Jurkat, Clone E6-1 (cell line): ENCODE measurements at places on chromosomes 1 and 21.

GRCh38 chr1:205879974-205880373 lies 30.0 kb upstream of the PM20D1 start:
- no peak for DNase-seq

DNA sequence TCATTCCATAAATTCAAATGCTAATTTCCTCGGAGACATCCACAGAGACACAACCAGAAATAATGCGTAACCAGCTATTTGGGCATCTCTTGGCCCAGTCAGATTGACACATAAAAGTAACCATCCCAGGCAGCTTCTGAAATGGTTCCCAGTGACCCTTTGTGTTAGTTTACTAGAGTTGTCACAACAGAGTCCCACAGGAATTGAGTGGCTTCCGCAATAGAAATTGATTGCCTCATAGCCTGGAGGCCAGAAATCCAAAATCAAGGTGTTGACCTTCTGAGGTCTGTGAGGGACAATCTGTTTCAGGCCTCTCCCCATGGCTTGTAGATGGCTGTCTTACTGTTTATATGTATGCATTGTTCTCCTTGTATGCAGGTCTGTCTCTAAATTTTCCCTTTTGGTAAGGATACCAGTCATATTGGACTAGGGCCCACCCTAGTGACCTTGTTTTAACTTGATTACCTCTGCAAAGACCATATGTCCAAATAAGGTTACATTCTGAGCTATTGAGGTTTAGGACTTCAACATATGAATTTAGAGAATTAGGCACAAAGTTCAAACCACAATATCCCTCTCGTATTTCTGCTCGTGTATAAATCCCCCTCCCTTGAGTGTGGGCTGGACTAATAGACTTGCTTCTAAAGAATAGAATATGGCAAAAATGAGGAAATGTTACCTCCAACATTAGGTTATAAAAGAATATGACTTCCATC lies 78.2 kb upstream of the FGGY start:
- no peak for DNase-seq

DNA sequence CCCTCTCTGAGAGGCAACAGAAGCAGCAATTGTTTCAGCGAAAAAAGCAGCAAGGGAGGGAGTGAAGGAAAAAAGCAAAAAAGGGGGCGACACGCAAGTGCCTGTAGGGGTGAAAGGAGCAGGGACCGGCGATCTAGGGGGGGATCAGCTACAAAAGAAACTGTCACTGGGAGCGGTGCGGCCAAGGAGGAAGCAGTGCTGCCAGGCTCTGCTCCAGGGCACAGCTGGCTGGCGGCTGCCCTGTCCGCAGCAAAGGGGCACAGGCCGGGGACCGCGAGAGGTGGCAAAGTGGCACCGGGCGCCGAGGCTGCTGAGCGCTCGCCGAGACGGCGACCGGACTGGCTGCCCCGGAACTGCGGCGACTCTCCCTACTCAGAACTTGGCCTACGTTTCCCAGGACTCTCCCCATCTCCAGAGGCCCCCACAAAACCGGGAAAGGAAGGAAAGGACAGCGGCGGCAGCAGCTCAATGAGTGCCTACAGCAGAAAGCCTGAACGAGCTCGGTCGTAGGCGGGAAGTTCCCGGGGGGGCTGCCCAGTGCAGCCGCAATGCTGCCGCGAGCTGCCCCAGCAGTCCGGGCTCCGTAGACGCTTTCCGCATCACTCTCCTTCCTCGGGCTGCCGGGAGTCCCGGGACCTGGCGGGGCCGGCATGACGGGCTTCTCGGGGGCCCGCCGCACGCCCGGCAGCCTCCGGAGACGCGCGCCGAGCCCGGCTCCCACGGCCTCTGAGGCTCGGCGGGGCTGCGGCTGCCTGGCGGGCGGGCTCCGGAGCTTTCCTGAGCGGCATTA lies 1.0 kb upstream of the CDKN2C start:
- DNase-seq = no peak

- no peak for DNase-seq
Observed at GRCh38 chr1:192147221-192147620, 11.0 kb upstream of the RGS18 start.

GRCh38 chr1:65429806-65430205 lies 9.3 kb downstream of the LEPR start:
- DNase-seq = no peak

DNA sequence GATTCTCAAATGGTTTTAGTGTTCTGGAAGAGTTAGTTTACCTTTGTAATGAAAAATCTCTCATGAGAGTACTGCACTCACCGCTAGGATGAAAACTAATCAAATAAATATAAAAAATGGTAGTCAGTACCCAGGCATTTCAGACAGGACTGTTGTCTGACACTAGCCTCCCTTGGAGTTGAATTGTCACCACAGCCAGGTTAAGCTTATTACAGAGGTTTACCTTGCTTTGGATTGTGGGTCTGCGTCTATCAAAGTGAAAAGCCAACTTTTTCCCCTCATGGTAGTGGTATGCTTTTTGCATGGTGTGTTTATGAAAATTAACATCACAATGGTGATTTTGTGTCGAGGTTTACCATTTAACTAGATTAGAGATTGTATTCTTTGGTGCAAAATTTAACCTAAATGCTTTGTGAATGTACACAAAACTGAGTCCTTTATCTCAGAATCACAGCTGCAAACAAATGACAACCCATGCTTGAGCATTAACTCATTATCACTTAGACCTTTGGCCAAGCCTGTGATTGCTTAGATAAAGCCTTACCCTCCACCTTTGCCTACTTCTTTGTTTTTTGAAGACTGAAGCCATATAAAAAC lies 20.1 kb downstream of the RAP1A start:
- DNase-seq = no peak

DNA sequence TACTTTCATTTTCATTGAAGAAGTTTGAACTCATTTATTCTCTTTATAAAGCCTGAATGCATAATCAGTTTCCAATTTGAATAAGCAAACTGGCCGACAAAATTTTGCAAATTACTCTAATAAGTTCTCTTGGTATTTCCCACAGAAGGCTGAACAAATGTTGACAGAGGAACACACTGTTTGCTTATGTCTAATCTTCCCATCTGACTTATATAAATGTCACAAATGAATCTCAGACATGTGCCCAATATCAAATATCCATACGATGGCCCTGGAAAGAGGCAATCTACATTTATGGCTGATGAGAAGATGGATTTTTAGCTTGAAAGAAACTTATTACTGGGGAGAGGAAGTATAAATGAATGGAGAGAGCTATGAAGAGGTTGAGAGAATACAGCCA lies 380.6 kb upstream of the ZRANB2 start:
- no peak for DNase-seq

DNA sequence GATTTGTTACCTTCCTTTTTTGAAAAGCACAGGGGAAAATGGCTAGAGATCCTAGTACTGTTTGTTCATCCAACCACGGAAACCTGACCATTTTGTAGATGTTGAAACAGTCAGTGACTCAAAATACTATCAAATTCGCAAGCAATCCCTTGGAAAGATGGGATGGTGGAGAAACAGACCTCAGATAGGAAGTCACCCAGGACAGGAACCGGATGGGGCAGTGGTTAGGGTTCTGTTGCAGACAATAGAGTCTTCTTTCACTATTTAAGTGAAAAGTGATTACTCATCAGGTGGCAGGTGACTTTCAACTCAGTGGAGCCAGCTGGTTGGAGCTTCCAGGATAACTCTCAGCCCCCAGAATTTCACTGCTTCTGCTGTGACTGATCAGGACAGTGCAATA lies 17.0 kb downstream of the LHX4 start:
- no peak for DNase-seq

DNA sequence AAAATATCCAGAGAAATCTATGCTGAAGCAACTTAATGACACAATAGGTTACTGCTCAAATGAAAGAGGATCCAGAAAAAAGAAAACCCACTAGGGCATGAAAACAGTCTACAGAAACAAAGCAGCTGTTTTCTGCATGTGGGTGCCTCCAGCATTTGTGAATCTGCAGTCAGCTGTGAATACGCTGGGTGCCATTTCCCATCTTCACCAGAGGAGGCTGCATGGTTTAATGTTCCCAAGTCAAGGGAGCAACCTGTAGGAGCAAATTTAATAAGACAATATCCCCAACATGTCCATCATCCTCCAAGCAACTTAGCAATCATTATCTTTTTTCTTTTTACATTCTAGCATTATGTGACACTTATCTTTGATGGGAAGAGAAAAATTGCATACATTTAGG lies 396.6 kb downstream of the BRINP2 start:
- DNase-seq = peak; percentile 25

GRCh38 chr21:44548922-44549321 lies 2.4 kb downstream of the KRTAP10-2 start:
- no peak for DNase-seq

DNA sequence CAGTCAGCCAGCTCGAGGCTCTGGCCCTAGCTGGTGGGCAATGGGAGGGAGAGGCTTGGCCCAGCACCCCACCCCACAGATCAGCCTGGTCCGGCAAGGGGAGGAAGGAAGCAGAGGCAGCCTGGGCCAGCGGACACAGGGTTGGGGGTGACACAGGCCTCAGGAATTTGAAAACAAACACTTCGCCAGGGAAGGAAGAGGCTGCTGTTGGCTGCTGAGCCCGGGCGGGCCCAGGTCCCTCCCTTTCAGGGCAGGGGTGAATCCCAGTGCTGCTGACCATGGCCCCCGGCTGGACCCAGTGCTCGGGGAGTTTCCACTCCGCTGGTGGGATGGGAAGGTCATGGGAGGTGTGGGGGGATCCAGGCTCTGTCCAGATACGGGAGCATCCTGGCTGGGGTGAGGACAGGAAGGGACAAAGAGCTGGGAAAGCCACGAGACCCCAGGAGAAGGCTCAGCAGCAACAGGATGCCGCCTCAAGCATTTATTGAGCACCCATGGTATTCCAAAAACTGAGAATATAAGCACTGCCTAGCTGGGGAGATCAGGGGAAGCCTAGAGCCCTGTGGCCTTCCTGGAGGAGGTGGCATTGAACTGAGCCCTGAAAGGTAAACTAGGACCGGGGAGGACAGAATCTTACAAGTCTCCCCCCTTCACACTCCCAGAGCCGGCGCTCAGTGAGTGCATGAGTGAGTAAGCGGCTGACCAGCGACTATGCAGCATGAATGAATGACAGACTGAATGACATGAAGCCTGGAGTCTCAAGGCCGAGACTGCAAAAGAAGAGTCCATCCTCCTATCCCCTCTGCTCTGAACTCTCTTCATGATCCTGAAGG lies 26.2 kb upstream of the EPHA2 start:
- no peak for DNase-seq

GRCh38 chr1:156056326-156056849 lies 1.8 kb downstream of the LAMTOR2 start:
- no peak for DNase-seq

DNA sequence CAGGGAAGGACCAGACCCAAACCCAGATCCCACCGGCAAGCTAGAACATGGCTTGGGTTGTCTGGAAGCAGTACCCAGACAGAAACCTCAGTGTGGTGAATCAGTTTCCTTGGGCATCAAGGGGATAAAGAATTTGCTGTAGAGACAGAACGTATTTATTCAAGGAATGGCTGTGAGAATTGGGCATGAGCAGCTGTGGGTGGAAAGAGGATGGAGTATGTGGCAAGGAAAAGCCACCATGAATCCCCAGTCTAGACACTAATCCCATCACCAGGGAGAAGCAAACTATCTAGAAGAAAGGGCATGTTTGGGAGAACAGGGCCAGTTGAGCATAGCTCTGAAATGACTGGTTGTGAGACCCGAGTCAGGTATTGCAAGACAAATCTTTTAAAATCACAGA lies 109.2 kb downstream of the TOMM20 start:
- no peak for DNase-seq

DNA sequence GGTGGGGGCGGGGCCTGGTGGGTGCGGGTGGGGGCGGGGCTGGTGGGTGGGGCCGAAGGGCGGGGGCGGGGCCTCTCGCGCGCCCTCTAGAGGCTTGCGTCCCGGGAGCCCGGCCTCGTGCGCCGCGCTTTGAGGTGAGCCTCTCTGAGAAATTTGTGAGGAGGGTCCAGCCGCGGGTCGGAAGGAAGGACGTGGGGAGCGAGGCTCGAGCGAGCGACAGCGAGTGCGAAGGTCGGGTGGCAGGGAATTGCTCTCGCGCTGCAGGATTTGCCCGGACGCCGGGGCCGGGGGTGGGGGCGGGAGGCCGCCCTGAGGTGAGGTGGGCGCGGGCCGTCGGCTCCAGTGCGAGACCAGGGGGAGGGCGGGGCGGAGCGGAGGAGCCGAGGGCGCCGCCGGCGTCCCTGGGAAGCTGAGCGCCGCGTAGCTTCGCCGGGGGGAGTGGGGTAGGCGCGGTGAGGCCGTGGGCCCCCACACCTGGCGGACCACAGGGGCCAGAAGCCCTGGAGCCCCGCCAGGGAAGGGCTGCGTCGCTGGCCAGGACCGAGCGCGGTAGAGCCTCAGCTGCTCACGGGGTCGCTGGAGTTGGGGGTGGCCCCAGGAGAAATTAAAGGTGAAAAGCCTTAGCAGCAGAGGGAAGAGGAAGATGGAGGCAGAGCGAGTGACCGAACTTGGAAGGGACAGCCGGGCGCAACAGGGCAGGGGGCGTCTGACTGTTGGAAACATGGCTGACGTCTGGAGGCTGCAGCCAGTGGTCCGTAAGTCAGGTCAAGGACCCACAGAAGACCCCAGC lies 754 bp upstream of the LSS start:
- no peak for DNase-seq

GRCh38 chr21:40769231-40769630 lies 77.7 kb downstream of the DSCAM start:
- DNase-seq = no peak

DNA sequence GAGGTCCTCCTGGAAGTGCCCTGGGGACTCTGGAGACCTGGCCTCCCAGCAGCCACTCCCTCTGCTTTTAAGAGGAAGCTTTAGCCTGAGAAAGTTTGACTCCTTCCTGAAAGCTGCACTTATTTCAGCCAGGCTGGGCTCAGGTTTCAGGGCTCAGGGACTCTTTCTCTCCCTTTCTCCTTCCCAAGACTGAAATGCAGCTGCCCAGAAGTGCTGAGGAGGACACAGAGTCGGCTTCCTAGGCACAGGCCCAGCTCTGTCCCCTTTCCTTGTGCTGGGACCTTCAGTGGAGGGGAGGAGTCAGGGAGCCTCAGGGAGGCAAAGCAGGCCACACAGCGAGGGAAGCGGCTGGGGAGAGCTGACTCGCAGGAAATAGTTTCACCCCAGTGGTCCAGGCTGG lies 137.3 kb downstream of the NAV1 start:
- no peak for DNase-seq

GRCh38 chr1:214991691-214992315 lies 90.7 kb upstream of the KCNK2 start:
- DNase-seq = no peak

- peak; percentile 66 for DNase-seq
Observed at GRCh38 chr21:41973861-41974751, 20.3 kb upstream of the C2CD2 start.

GRCh38 chr1:90246069-90246468 lies 251.2 kb downstream of the ZNF326 start:
- DNase-seq = no peak

- no peak for DNase-seq
Observed at GRCh38 chr1:32754317-32755097, 51.9 kb upstream of the SYNC start.

GRCh38 chr21:43619344-43619743 lies 39.9 kb downstream of the HSF2BP start:
- no peak for DNase-seq

DNA sequence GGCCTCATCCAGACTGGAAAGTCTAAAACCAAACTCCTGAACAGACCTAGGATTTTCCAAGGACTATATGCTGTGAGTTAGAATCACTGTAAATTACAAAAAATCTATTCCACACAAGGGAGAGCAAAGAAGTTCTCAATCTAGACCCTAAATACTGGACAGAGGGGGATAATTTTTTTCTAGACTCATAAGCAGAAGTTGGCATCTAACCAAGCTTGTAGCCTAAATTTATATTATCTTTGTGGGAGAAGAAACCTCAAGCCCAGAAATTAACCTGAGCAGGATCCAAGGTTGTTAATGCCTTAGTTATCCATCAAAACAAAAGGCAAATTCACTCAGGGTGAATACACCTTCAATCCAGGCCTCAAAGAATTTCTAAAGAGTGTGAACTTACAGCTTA lies 290.2 kb downstream of the SMYD3 start:
- no peak for DNase-seq
